K562 (cell line): ENCODE measurements at places on chromosomes 6 and 20.

DNA sequence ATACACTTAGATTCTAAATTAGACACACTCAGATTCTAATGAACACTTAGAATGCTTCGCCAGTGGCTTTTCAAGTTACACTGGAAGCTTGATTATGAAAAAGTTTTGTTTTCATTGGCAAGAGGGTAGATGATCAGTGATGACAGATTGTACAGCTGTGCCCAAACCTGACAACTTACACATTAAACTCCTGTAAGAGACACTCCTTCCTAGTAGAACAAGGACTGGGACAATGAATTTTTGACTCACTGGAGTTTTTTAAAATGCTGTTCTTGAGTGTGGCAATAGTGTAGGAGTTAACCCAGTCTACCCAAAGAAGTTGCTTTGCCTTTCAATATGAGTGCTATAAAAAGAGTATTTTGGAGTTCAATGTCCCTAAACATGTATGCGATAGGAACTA, 140.8 kb downstream of the SLC16A10 start:
- DNase-seq: no peak

DNA sequence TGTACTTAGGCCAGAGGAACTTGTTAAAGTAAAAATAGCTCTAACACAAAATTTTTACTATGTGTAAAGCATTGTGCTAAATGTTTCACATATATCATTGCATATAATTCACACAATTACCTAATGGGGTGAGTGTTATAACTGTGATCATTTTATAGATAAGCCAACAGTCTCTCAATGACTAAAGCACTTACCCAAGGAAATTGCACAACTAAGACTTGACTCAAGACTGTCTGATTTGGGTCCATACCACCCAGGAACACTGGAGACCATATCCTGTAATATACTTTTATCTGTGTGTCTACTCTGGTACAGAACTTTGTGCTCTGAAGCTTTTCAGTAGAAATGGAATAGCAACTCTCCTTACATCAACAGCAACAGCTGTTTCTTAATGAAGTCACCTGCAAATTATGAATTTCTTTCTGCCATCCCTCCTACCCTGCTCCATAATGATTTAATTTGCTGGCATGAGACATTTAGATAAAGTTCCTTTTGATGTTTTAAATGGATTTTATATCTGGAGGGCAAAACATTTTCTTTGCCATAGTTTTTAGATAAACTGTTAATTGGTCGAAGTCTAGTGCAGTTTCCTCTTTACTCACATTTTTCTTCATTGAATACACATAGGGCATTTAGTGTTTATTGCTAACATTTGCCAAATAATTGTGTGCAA, 47.5 kb downstream of the TSPYL4 start:
- no peak for DNase-seq

DNA sequence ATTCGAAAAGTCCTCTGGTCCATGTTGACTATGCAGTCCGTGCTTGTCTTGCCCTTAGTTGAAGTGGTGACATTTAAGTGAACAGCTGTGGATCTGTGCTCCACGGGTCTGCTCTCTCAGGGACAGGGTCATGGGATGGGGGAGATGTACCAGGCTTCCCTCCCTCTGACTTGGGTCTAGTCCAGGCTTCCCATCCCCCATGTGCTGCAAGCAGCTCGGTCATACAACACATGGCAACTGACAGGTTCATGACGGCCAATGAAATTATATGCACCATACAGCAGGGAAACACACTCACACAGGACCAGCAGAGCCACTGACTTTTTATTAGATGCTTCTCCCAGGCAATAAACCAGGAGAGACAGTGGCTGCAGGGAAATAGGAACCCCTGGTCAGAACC, 201.4 kb downstream of the PTPRT start:
- no peak for DNase-seq

DNA sequence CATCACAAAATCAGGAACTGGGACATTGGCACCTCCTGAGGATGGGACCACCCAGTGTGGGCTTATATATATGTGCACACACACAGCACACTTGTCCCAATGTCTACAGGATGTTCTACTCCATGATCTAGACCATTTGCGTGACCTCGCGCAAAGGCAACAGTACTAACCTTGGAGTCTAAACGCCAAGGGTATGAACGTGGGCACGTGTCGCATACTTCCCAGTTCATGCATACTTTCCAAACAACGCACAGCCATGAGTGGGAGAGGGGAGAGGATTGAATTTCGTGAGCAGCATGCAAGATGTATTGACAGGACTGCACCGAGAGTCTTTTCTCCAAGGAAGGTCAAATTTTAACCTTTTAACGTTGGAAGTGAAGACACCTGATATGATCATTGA, 214.2 kb upstream of the QKI start:
- no peak for DNase-seq

GRCh38 chr6:16729183-16729691, 32.0 kb downstream of the ATXN1 start:
- no peak for DNase-seq

DNA sequence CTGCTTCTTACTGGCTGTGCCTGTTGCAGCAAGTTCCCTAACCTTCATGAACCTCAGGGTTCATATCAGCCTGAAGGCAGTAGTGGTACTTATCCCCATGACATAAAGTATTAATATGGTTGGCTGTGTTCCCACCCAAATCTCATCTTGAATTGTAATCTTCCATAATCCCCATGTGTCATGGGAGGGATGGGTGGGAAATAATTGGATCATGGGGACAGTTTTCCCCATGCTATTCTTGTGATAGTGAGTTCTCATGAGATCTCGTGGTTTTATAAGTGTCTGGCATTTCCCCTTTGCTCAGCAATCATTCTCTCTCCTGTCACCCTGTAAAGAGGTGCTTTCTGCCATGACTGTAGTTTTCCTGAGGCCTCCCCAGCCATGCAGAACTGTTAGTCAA, 61.8 kb downstream of the FAM229B start:
- no peak for DNase-seq

GRCh38 chr20:44109951-44110361, 77.0 kb downstream of the JPH2 start:
- DNase-seq: peak; percentile 35
